Sciatic nerve (tissue), 2 donors: ENCODE measurements at places on chromosomes 6 and 20. TPM values are rescaled to one million over a fixed set of nuclear protein-coding genes. Genes with fewer than 3 reads are reported as not detected.

DNA sequence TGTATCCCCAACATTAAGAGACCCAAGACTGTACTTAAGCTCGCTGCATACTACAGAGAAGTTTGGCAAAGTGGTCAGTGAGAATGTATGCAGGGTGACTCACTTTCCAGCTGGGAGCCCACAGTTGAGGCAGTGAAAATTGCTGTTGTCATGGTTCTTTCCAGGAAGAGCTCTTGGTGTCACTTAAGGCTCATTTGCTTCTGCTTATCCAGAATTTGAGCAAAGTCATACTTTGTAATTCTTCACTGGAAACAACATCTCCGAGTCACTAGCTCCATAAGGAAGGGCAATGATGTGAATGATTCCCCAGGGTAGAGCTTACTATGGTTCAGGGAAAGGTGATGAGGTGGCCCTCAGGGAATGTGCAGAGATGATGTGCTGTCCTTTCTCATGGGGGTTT lies 65.4 kb upstream of the FBXL4 start:
- DNase-seq: no peak

GRCh38 chr6:113405326-113406047 lies 451.7 kb upstream of the MARCKS start:
- no peak for DNase-seq

Gene KIAA1755
- 56.0 TPM for total RNA-seq

Gene SMLR1
- not detected for total RNA-seq

Gene CD40
- total RNA-seq: 25.1 TPM

Gene PNPLA1
- 0.22 TPM for total RNA-seq
